Jurkat, Clone E6-1 (cell line): ENCODE measurements at places on chromosomes 13 and 19.
A peak's percentile ranks its signal among the peaks of the same experiment; 100 is the strongest.

DNA sequence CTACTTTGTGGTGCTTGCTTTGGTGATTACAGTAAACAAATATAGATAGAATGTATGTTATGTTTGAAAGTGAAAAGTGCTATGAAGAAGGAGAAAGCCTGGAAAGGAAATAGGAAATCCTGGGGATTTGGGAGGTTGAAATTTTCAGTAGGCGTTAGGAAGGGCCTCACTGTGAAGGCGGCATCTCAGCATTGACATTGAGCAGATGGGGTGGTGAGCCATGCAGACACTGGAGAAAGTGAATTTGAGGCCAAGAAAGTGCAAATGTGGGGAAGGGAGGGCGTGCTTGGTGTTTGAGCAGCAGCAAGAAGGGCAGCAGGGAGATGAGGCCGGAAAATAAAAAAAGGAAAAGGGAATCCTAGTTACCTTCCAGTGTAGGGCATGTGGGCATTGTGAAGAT, 20.3 kb downstream of the SOX21 start:
- DNase-seq = no peak

- DNase-seq = no peak
Measured at GRCh38 chr19:54141356-54141755, 3.8 kb downstream of the CNOT3 start.

- DNase-seq = peak; percentile 92
Measured at GRCh38 chr19:39941615-39942365, 7.4 kb upstream of the FCGBP start.

DNA sequence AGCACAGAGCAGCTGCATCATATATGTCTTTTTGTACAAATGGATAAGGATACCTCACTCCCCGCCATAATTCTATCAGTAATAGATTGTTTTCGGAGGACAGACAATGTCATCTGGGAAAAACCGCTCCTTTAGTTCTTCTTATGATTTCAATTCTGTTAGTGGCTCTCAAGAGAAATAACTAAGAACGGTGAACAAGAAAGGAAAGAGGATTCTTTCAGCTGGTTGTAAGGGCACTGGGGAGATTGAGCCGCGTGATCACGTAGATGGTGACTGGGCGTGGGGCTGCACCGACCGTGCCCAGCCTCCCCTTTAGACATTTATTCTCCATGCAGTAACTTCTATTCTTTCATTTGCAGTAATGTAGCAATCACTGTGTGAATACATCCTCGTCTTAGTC, 99.4 kb upstream of the PEG3 start:
- no peak for DNase-seq

DNA sequence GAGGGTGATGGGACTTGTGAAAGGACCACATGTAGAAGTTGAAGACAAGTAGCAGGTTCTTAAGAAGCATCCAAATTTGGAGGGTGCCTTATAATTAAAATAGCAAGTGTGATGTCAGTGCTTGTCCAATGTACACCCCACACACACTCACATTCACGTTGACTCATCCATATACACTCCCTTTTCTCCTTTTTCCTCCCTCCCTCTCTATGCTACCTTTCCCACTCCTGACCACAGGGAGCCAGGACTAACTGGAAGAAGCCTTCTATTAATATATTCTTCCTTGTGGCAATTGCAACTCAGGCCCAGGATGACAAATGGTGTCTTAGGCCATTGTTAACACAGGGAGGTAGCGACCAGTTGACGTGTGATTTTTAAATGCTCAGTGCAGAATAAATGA, 16.3 kb upstream of the GPR183 start:
- no peak for DNase-seq

GRCh38 chr19:49423985-49424303, 703 bp upstream of the PTH2 start:
- DNase-seq = peak; percentile 48

GRCh38 chr19:18109733-18110608, 12.4 kb downstream of the MAST3 start:
- no peak for DNase-seq

GRCh38 chr19:29265436-29265835, 52.5 kb upstream of the UQCRFS1 start:
- DNase-seq = no peak

DNA sequence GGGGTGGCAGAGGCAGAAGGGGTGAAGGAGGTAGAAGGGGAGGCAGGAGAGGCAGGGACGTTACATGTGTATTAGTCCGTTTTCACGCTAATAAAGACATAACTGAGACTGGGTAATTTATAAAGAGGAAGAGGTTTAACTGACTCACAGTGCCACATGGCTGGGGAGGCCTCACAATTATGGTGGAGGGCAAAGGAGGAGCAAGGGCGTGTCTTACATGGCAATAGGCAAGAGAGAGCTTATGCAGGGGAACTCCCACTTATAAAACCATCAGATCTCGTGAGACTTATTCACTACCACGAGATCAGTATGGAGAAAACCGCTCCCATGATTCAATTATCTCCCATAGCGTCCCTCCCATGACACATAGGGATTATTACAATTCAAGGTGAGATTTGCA, 19.0 kb upstream of the ACOD1 start:
- DNase-seq = no peak
